ENCODE measurements at places on chromosomes 1 and 21.

DNA sequence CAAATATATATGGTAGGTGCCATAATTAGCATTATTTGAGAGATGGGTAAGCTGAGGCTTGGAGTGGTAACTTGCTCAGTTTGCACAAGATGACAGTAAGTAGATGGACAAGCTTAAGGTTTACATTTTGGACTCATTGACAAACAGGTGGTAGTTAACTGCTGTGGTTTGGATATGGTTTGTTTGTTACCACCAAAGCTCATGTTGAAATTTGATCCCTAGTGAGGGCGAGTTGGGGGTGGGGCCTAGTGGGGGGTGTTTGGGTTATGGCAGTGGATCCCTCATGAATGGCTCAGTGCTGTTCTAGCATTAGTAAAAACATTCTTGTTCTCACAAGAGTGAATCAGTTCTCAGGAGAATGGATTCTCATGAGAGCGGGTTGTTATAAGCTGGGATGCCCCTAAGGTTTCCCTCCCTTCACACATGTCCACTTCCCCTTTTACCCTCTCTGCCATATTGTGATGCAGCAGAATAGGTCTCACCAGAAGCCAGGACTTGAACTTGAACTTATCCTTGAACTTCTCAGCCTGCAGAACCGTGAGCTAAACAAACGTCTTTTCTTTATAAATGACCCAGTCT is 6.6 kb upstream of the PRRX1 start:
- DNase-seq = no peak

DNA sequence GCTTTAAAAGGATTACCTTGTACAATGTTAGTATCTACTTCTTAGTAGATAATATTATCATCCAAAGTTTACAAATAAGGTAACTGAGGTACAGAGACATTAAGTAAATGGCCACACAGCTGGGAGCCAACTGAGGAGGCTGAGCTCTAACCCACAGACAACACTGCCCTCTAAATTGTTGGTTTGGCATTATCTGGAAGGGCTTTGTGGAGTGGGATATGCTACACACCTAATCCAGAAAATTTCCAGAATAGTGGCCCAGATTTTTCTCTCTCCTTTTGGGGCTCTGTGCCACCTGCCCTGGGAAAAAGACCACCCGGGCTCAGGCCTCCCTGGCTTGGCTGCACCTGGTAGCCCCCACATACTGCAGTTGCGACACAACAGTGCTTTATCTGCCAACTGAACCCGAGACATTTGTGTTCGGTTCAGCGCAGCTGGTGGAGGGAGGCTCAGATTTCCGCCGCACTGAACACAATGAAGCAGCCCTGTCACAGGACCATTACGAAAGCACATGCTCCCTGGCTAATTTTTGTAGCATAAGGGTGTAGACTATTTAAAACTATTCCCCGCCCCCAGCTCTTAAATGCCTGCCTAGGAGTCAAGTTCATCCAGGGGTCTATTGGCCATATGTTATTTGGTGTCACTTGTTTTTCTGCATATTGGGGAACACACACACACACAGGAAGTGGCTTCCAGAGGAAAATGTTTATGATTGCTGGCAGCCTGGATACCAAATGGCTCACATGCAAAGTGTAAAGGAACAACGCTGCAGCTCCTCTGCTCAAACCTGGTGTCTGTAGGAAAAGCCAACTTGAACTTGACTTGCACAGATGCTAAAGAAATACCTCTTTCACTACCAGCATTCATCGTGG is 92.3 kb upstream of the ESRRG start:
- DNase-seq = no peak

GRCh38 chr1:55725378-55725777 is 510.2 kb upstream of the USP24 start:
- no peak for DNase-seq

GRCh38 chr1:196738730-196739129 is 35.9 kb upstream of the CFHR3 start:
- DNase-seq = no peak

- DNase-seq = no peak
Observed at GRCh38 chr1:227058321-227058751, 118.2 kb downstream of the COQ8A start.

- no peak for DNase-seq
Observed at GRCh38 chr1:165686121-165686970, 12.0 kb downstream of the ALDH9A1 start.

All from aorta (tissue), 5 donors.